Right ventricle myocardium superior (tissue), 1 donor: ENCODE measurements at places on chromosomes 5 and 9. TPM values are rescaled to one million over a fixed set of nuclear protein-coding genes. Genes with fewer than 3 reads are reported as not detected.

Gene NUTM2G
- total RNA-seq: not detected

Gene SNCB
- not detected for total RNA-seq

Gene ANKRD18B
- total RNA-seq: not detected

Gene THBS4
- total RNA-seq: 24.6 TPM

Gene SPINK6
- total RNA-seq: not detected

Gene CDKN2A
- 0.67 TPM for total RNA-seq

Gene PCDHGB5
- total RNA-seq: 7.2 TPM

Gene NRARP
- 4.4 TPM for total RNA-seq

Gene FAM78A
- total RNA-seq: 55.7 TPM

Gene SCGB3A2
- not detected for total RNA-seq

Gene C1QTNF2
- 1.6 TPM for total RNA-seq

Gene PCDHA9
- total RNA-seq: not detected

Gene NEURL1B
- 28.8 TPM for total RNA-seq

Gene SPATA31A6
- not detected for total RNA-seq

Gene PALM2AKAP2
- total RNA-seq: 87.5 TPM

Gene C9orf50
- total RNA-seq: not detected

Gene FOXD1
- total RNA-seq: not detected

Gene UBE2QL1
- 22.8 TPM for total RNA-seq

Gene PCDHAC1
- 0.13 TPM for total RNA-seq

Gene GARNL3
- total RNA-seq: 12.6 TPM

Gene FAT2
- total RNA-seq: not detected

Gene GABRB2
- total RNA-seq: not detected

Gene HK3
- total RNA-seq: 7.2 TPM

Gene OXCT1
- total RNA-seq: 116 TPM

Gene TPM2
- 966 TPM for total RNA-seq

Gene CCL27
- total RNA-seq: not detected

Gene S100Z
- not detected for total RNA-seq

Gene GLRX
- 104 TPM for total RNA-seq

Gene GIN1
- 16.2 TPM for total RNA-seq

Gene LCP2
- total RNA-seq: 6.7 TPM

Gene FRMPD1
- 1.6 TPM for total RNA-seq

Gene JAKMIP2
- 0.27 TPM for total RNA-seq

Gene POLR3G
- total RNA-seq: 0.46 TPM

Gene MAMDC4
- 13.2 TPM for total RNA-seq

Gene RPL37
- 601 TPM for total RNA-seq

Gene CNTNAP3
- 10.1 TPM for total RNA-seq

Gene PHYKPL
- 34.4 TPM for total RNA-seq

Gene C5
- 1.0 TPM for total RNA-seq

Gene S1PR3
- 28.2 TPM for total RNA-seq

Gene ACTL7B
- not detected for total RNA-seq

Gene CEL
- total RNA-seq: 7.3 TPM

Gene GABRA6
- total RNA-seq: not detected

Gene PKD2L2
- total RNA-seq: 0.48 TPM

Gene PCDHGB6
- 6.2 TPM for total RNA-seq
